ENCODE measurements at places on chromosomes 11 and 22.

GRCh38 chr11:92313784-92314183 lies 89.2 kb downstream of the FAT3 start:
- DNase-seq, result no peak

DNA sequence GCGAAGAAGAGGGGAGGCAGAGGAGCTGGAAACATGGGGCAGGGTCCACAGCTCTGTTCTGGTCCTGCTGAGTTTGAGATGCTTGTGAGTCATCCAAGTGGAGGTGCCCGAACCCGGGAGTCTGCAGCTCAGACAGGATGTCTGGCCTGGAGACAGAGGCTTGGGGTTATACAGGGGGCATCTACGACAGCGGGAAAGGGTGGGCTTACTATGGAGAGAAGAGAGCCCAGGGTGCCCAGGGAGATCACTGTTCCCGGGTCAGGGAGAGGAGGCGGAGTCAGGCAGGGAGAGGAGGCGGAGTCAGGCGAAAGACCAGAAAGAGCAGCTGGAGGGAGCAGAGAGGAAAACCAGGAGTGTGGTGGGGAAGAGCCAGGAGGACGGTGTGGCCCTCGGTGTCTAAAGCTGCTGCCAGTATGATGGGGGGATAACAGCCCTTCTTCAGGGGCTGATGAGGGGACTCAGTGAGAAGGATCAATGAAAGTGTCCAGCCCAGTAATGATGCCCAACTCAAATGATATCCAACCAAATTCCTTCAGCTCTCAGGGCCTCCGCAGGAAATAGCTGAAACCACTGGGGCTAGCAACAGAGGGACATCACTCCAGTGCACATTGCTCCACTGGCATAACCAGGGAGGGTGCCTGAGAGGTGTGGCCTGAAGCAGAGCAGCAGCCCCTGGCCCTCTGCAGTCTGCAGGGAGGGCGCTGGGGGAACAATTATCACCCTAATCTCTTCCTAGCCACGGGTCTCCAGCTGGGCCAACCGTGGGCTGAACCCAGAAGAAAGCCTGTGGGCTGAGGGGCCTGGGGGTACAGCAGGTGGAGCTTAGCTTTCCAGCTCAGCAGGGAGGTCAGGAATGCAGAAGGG lies 2.6 kb upstream of the LTBP3 start:
- DNase-seq, result no peak

- DNase-seq, result no peak
These were observed 5.1 kb downstream of the MB start for GRCh38 chr22:35611891-35612576.

- DNase-seq, result no peak
These were observed 7.9 kb downstream of the NNMT start for GRCh38 chr11:114304065-114304464.

DNA sequence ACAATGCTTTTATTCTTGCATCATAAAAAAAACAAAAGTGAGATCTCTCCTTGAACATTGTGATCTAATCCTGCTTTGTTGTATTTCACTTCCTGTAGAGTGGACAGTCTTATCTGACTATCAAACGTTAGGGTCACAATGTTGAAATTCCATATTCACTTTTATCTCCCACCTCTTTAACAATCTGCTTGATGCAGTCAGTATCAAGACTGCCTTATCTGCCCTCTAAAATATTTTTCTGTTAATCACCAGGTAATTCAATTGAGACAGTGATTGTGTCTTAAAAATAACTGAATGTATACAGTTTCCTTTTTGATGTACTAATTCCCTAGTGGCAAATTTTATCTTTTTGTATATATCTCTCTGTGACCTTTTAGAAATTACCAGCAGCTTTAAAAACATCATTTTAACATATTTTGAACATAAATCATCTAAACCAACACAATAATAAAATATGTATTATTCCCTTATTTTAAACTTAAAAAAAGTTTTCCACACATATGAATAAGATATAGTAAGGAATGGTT lies 143.1 kb upstream of the MPPED2 start:
- no peak for DNase-seq

GRCh38 chr11:59957094-59957493 lies 6.7 kb upstream of the OOSP4A start:
- no peak for DNase-seq

DNA sequence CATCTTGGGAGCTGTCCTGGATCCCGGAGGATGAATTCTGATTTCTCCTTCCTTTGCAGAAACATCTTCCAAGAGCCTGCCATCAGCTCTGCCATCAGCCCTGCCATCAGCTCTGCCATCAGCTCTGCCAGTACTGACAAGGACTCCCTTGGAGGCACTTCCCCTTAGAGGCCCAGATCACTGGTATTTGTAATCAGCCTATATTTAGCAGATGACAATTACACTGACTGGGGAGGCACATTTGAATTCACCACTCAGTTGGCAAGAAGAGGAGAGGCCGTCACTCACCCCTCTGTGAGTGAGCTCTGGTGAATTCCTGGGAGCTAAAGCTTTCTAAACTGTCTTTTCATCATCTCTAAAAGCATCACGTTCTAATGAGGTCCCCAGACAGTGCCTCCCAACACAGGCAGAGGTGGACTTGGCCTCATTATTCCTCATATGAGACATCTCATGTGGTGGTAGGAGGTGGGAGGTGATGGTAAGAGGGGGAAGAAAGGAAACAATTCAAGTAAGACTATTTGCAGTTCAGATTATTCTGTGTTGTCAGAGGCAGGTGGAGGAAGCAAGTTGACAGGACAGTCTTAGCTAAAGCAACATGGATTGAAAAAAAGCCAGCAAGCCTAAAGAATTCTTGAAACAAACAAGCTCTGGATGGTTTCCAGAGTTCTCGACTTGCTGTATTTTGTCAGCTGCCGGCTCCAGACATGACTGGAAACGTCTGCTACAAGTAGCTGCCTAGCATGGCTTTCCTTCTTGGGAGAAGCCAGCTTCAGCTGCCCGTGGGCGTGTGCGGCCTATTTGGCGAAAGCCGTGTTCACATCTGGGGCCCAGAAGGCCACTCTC lies 771.7 kb downstream of the TBC1D22A start:
- DNase-seq, result no peak

GRCh38 chr11:44785856-44786607 lies 59.3 kb downstream of the TSPAN18 start:
- DNase-seq, result no peak

DNA sequence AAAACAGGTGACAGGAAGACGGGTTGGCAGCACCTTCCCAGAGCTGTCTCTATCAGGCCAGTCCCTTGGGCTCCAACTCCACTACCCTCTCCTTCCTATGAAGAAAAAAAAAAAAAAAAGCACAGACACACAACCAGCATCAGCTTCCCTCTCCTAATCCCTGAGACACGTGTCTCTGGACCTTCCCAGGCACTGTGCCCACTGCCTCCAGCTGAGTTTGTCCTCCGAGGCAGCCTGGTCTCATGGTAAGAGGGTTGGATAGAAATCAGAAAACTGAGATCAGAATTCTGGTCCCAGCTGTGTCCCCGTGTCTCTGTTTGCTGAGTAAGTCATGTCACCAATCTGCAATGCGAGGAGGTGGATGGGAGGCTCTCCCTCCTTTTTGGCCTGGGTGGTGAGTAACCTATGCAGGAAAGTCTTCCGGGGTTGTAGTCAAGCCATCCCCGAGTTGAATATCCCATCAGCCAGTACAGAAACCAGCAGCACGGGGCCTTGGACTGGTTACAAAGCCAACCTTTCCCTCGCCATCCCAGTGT lies 193.7 kb upstream of the TBCEL start:
- DNase-seq, result no peak
